ENCODE measurements at places on chromosomes 4 and X. TPM values are rescaled to one million over a fixed set of nuclear protein-coding genes. Genes with fewer than 3 reads are reported as not detected.

DNA sequence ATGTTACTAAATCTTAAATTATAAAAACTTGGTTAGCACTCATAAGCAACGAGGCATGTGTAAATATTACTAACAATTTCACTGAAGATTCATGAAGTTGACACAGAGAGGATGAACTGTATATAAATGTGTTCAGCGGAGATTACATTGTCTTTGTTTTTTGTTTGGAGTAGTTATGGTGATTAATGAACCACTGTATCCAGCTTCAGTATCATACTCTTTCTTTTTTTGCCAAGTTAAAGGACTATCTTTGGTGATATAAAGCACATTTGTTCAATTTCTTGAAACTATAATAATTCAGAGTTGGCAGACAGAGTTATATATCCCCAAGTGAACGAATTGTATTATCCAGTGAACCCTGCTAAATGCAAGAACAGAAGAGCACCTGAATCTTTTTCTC is 497.6 kb downstream of the CCSER1 start:
- DNase-seq, result no peak

DNA sequence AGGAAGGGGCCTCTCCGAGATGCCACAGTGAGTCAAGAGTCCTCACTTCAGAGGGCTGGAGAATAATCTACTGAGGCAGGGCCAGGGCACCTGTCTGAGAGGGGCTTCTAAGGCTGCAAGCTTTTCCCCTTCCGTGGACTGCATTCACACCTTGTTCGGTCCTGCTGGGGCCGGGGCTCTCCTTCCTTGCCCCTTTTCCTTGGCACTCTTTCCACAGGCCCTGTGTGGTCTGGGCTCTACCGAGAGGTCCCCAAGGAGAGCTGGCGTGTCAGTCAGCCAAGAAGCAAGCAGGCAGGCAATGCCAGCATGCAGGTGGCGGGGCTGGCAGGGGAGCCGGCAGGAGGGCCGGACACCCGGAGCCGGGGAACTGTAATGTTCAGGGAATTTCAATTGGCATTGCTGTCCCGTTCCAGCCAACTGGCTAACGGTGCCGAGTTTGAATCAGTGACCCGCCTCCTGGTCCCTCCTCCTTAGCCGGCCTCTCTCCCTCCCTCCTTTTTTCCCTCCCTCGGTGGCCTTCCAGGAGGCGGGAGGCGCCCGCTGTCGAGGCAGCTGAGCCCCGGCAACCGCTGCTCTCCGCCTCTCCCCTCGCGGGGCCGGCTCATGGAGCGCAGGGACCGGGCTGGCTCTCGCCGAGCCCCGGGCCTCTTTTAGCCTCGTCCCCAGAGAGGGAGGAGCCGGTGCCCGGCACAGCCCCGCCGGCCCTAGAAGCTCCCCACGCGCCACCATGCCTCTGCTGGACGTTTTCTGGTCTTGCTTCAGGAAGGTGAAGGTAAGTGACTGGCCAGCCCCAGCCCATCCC is at the start of gene STARD8:
TSS of gene STARD8 (plus strand) at position 511 of the 802 bp plus-strand sequence. CDS start at position 728, 217 bp downstream.
- DNase-seq, result no peak

- no peak for DNase-seq
Observed at GRCh38 chr4:10079912-10080588, 36.5 kb downstream of the WDR1 start.

DNA sequence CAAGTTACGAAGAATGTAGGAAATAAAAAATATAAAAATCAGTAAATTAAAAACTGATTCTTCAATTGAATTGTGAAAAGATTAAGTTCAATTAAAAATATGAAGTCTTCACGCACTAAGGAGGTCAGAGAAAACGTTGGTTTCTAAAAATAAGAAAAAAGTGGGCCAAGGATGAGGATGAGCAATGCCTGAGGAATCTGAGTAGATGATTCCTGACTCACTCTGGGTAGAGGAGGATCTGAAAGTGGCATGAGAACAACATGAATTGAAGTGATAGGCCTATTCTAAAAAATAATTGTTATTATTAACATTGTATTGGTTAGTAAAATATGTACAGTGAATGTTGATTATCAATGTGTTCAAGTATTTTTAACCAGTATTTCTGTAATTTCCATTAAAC is 444.2 kb downstream of the GRIA2 start:
- no peak for DNase-seq

- no peak for DNase-seq
Observed at GRCh38 chr4:3605491-3605890, 73.3 kb upstream of the LRPAP1 start.

DNA sequence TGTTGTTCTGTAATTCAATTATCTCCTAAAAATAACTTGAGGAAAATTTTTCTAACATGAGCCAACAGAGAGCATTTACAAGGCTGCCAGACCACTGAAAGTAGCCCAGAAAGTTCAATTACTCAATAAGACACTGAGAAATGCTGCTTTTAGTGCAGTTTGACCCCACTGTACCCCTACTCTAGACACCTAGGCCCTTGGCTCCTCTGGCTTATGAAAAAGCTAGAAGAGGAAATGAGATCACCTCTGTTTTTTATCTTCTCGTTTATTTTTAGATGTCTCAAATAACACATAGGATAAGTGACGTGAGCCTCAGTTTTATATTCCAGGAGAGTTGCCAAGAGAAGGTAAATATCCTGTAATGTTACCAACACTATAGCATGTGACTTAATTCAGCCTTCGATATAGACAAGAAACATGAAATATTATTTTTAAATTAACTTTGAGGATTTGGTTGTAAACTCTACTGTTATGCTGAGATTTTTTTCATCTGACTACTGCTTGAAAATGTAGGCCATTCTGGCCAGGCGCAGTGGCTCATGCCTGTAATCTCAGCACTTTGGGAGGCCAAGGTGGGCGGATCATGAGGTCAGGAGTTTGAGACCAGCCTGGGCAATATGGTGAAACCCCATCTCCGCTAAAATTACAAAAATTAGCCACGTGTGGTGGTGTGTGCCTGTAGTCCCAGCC is 24.4 kb downstream of the TNIP3 start:
- no peak for DNase-seq

USP17L25 gene
- total RNA-seq, result not detected

XAGE1A gene
- not detected for total RNA-seq
